H9 (cell line): ENCODE measurements at places on chromosomes 5 and 9. TPM values are rescaled to one million over a fixed set of nuclear protein-coding genes. Genes with fewer than 3 reads are reported as not detected.

- no peak for DNase-seq
Observed at GRCh38 chr5:172775326-172776234, 4.6 kb upstream of the DUSP1 start.

DNA sequence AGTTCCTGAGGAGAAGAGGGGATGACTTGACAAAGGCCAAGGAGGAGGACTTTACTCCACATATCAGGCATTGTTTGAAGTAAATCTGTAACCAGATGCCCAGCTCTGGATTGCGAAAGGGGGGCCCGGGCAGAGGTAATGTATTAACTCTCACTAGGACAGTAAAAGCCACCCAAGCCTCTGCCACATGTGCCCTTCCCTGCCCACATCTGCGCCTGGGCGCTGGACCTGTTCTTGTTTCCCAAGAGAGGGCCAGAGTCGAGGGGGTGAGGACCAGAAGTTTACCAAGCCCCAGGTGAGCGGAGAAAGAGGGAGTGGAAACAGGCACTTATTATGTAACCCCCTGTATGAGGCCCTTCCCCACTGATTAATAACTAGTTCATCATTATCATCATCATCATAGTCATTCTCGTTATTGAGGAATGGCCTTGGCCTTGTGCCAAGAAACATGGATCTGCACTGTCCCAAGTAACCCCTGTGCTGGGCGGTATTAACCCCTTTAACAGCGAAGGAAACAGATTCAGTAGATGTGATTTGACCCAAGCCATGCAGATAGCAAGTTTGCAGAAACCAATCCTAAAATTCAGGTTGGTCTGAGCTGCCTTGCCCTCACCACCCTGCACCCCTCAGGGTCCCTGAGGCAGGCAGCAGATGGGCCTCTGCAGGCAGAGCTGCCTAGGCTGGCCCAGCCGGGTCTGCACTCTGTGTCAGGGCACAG is at the start of gene SLC23A1:
Gene SLC23A1, minus strand, starts transcription at position 23 of the 718 bp plus-strand sequence. CDS start 44 bp downstream, outside the sequence.
- DNase-seq = no peak

DNA sequence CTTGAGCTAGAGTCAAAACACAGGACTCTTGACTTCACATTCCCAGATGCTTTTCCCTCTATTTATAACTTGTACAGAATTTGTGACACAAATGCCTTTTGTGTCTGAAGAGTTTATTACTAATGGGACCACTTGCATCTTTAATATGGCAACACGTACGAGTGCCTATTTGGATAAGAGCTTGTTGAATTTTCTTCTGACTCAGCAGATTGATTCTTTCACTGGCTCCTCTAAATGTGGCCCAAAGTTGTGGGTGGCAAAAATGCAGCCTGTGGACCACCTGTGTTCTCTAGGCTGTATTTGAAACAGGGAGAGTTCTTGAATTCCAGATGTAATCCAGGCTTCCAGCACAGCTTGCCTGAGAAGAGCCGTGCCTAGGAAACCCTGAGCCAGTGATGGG is 34.1 kb upstream of the ERCC6L2 start:
- DNase-seq = no peak

GRCh38 chr9:135408476-135409254 is 70.9 kb upstream of the PPP1R26 start:
- DNase-seq = no peak

- DNase-seq = no peak
Observed at GRCh38 chr9:109072133-109072692, 47.5 kb downstream of the TMEM245 start.

PCDHGB7 gene
- 6.8 and 7.7 TPM in 2 replicates for total RNA-seq

- DNase-seq = no peak
Observed at GRCh38 chr9:3708751-3709150, 182.9 kb upstream of the RFX3 start.

DNA sequence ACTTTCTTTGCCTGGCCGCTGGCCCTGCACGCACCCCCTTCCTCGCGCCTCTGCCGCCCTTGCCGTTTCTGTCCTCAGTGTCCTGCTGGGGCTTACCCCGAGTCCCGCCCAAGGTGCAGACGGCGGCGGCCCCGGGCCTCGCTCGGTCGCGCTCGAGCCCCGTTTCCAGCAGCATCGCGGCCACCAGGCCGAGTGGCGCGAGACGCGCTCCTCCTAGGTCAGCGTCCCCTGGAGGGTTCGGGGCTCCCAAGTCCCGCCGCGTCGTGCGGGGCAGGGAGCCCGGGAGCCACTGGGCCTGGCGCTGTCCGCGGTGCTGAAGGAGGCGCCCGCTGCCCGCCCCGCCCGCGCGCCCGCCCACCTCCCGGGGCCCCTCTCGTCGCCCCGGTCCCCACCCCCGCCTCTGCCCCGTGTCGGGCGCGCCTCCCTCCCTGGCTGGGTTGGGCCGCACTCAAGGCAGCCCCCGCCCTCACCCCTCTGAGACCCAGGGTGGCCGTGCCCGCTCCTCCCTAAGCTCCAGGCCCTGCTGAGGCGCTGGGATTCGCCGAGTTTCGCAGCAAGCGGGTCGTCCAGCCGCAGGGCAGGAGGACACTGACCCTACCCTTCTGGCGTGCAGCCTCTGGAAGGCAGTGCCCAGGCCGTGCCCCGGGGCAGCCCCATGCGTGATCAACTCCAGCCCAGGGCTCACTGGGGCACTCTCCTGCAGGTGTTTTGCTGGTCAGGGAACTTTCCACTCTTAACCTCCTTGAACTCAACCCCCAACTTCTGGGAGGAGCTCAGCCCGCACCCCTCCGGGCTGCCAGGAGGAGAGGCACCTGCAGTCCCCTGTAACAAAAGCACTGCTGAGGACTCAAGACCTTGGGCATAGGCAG is at the start of gene LHX3:
Gene LHX3, minus strand, starts transcription at position 291 of the 869 bp plus-strand sequence. Its CDS starts 116 bp downstream, at position 175.
- peak; percentile 69 for DNase-seq

FOCAD gene
- 43.3 and 45.6 TPM in 2 replicates for total RNA-seq

GRCh38 chr9:129482521-129483414 is 138.1 kb downstream of the C9orf50 start:
- no peak for DNase-seq
